ENCODE measurements at places on chromosomes 4 and X.

DNA sequence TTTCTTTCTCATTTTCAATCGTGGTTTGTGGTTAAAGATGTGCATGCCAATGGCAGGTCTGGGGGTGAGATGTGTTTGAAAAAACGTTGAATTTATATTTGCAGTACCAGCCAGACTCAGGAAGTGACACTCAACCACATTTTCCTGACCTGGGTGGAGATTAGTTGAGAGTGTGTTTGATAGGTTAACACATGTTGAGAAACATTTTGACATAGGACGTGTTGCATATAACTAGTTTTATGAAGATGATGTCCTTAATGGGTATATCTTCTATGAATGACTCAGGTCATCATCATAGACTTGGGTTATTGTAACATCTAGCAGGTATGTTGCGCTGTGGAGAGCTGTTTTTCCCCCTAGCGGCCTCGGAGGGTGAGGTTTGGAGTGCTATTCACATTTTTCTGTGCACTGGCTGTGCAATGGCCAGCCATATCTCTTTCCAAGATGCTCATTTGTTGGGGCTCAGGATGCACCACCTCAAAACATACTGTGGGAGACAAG, 21.7 kb upstream of the CD38 start:
- DNase-seq, result no peak

DNA sequence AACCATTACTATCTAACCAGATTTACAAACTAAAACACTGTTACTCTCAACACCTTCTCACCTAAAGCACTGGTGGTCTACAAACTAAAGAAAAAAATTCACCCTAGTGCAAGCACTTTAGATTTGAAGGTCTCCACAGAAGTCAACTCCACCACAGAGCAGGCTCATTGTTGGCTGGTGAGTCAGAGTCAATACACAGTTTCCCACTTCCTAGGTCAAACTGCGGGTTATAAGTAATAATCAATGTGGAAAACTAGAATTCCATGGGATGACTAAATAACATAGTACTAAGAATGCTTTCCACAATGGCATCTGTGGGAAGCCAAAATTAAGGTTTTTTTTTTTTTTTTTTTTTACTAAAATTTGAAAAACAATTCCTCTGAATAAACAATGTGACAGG, 191.8 kb downstream of the PDGFC start:
- no peak for DNase-seq

DNA sequence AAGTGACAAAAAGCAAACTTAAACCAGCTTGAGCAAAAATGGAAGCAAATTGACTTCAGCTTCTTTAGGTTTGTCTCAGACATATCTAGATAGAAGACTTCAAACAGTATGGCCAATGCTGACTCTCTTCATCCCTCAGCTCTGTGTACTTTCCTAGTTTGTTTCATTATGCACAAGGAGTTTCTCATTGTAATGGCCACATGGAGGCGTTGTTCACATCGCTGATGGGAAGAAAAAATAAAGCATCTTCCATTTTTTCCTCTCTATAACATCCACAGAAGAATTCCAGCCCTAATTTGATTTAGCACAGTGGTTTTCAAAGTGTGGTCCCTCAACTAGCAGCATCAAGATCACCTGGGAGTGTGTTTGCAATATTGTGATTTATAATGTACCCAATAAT, 397.5 kb upstream of the PRKX start:
- no peak for DNase-seq

- no peak for DNase-seq
Measured at GRCh38 chr4:132417220-132417619, 731.9 kb upstream of the PCDH10 start.

GRCh38 chr4:60314416-60314815, 885.7 kb upstream of the ADGRL3 start:
- no peak for DNase-seq

DNA sequence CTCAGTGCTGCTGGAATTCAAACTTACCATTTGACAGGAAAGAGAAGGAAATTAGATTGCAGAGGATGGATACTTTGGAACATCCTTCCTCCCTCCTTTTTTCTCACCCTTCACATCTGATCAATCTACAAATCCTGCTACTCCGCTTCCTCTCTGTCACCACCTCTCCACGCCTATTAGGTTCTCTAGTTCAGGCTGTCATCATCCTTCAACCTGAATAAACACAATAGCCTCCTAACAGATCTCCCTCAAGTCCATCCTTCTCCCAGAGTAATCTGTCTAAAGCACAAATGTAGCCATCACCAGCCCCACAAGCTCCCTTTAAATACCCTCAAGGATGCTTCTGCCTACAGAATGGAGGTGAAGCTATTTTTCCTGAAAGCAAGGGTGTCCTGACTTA, 20.0 kb upstream of the SLAIN2 start:
- no peak for DNase-seq

DNA sequence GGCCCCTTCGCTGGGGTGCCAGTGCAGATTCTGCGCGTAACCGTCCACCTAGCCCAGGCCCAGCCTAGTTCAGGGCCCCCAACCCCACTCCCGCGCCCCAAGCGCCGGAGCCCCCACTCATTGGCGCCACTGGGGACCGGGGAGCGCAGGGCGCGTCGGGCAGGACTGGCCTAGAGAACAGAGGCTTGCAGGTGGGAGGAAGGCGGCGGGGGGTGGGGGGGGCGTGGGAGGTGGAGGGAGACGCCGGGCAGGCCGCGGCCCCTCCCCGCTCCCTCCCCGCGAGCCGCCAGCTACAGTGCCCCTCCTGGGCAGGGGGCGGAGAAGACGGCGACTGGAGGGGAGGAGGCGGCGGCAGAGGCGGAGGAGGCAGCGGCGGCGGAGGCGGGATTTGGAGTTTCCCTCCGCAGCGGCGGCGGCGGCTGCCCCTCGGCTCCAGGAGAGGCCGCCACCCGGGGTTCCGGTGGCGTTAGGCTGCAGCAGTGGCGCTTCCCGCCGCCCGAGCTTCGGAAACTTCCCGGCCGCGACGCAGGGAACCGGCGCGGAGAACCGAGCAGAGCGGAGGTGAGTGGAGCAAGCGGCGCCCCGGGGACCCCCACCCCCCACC, 4.8 kb upstream of the DUSP9 start:
- peak; percentile 41 for DNase-seq

DNA sequence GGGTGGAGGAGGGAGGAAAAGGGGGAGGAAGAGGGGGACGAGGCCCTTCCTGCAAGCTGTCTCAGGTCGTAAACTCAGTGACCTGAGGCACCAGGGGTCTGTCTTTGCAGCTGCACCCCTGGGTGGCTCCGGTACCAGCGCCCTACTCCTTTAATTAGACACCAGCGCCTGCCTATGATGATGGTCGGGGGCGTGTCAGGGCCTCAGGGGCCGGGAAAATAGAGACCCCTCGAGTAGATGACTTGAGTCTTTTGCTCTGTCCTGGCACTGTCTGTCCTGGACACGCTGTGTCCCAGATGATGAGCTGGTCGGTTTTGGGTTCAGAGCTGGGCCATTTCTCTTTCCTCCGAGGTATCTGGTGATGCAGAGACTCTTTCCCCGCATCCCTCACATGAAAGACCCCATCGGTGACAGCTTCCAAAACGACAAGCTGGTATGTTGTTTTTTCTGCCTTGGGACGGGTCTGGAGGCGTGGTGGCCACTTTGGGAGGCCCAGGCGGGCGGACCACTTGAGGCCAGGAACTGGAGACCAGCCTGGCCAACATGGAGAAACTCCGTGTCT, 11.2 kb downstream of the SLC25A6 start:
- DNase-seq, result peak; percentile 3

DNA sequence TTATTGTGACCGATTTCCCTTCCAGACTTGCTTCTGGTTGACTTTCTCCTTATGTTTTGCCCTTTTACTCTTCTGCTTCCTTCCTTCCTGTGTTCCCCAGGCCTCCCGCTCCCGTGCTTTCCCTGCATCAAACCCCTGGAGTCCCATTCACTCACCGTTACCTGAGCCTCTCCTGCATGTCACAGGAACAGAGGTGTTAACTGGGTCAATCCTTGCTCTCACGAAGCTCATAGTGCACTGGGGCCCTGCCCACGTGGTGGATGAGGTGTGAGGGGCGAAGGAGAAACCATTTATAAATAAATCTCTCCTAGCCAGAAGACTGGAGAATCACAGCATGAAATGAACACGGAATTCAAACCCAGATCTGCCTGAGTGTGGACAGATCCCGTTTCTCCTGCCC, 83.1 kb upstream of the MSX1 start:
- no peak for DNase-seq

DNA sequence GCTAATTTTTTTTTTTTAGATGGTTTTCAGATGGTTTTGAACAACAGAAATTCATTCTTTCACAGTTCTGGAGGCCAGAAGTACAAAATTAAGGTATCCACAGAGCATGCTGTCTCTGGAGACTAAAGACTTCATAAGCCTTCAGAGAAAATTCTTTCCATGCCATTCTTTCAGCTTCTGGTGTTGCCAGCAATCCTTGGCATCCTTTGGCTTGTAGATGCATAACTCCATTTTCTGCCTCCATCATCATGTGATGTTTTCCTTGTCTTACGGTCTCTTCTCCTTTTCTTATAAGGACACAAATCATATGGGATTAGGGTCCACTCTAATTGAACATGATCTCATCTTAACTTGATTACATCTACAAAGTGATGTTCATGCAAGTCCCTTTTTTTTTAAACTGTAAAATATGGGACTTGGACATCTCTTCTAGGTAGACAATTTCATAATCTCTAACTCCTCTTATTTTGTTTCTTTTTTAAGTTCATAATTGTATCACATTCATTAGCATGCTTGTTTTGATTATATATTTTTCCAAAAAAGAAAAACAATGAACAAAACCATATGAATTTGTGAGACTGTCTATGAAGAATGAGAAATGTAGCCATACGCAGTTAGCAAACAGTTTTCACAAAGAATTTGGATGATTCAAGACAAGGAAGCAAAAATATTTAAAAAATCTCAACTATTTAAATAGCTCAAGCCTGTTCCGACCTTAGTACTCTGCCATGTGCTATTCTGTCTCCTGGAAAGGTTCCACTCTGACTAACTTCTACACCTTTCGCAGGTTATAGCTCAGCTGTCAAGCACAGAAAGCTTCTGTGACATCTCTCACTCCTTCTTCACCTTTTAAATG, 53.1 kb upstream of the GIMD1 start:
- no peak for DNase-seq

GRCh38 chr4:14294611-14295010, 667.1 kb upstream of the BOD1L1 start:
- DNase-seq, result no peak

DNA sequence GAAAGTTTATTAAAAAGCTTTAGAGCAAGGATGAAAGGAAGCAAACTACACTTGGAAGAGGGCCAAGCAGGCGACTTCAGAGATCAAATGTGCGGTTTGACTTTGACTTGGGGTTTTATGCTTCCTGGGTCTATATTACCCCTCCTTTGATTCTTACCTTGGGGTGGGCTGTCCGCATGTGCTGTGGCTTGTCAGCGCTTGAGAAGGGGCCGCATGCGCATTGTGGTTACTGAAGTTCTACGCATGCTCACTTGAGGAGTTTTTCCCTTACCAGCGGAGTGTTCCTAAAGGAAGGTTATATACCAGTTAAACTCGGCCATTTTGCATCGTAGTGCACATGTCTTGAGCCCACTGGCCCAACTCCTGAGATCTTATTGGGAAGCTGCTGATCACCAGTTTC, 9.9 kb downstream of the ZNF157 start:
- DNase-seq, result no peak

GRCh38 chr4:17662694-17663093, 48.3 kb downstream of the MED28 start:
- no peak for DNase-seq

- no peak for DNase-seq
Measured at GRCh38 chrX:155949098-155949497, 48.4 kb upstream of the IL9R start.

- DNase-seq, result no peak
Measured at GRCh38 chrX:8783097-8783713, 18.0 kb downstream of the FAM9A start.

DNA sequence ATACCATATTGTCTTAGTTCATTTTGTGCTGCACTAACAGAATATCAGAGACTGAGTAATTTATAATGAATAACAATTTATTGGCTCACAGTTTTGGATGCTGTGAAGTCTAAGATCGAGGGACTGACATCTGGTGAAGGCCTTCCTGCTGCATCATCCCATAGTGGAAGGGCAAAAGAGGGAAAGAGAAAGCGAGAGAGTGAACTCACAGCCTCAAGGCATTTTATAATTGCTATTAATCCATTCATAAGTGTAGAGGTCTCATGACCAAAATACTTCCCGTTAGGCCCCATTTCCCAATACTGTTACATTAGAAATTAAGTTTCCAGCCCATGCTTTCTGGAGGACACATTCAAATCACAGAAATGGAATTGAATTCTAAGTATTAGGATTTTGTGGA, 554.4 kb downstream of the TRAM1L1 start:
- no peak for DNase-seq

GRCh38 chr4:40800064-40800463, 50.3 kb downstream of the NSUN7 start:
- no peak for DNase-seq

DNA sequence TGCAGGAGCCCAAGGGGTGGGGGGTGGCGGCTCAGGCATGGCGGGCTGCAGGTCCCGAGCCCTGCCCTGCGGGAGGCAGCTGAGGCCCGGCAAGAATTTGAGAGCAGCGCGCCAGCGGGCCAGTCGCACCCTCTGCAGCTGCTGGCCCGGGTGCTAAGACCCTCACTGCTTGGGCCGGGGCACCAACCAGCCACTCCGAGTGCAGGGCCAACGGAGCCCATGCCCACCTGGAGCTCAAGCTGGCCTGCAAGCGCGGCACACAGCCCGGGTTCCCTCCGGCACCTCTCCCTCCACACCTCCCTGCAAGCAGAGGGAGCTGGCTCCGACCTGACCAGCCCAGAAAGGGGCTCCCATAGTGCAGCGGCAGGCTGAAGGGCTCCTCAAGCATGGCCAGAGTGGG, 758.2 kb upstream of the INTU start:
- DNase-seq, result no peak

- DNase-seq, result no peak
Measured at GRCh38 chr4:25406081-25406692, 29.1 kb downstream of the ANAPC4 start.

- no peak for DNase-seq
Measured at GRCh38 chr4:31784558-31784957, 1064.4 kb downstream of the PCDH7 start.

DNA sequence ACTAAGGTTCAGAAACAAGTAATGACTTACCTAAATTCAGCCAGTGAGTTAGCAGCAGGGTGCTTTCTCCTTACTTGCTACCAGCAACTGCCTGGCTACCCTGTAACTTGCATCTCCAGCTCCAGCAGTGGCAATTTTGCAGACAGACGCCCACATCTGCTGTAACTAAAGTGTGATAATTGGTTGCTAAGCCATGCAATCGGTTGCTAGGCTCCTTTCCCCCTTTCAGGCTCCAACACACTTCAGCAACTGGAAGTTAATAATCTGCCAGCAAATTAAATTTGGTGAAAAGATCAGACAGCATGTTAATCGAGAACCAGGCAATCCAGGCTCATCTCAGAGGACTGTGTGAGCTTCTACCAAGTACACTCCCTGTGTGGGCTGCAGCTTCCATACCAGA, 24.2 kb upstream of the ARHGEF9 start:
- no peak for DNase-seq

DNA sequence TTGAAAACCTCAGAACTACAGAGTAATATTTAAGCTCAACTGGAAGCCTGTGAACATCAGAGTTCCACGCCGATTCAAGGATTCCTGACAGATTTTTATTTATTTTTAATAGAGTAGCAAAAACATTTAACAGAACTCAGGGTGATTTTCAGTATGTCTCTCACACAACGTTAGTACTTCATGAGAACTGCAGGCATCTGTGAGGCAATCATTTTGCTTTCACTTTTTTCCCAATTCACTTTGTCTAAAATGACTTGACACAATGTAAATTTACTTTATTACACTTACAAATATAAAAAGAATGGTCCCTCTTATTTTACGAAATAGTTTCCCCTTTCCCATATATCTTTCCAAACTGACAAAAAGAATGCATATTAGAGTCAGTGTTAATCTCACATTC, 869.5 kb upstream of the EPHA5 start:
- DNase-seq, result no peak

All from frontal cortex (tissue), 4 donors.